ENCODE measurements at places on chromosomes 11 and 22. TPM values are rescaled to one million over a fixed set of nuclear protein-coding genes. Genes with fewer than 3 reads are reported as not detected.

The SORL1 gene
- 23.8 TPM for total RNA-seq

The PTPRJ gene
- total RNA-seq, result 7.5 TPM

The NOL12 gene
- total RNA-seq, result 32.6 TPM

The CBX7 gene
- total RNA-seq, result 4.2 TPM

The MRGPRX4 gene
- total RNA-seq, result not detected

The CD59 gene
- 115 TPM for total RNA-seq

The KAT5 gene
- 53.5 TPM for total RNA-seq

The ADM2 gene
- 1.5 TPM for total RNA-seq

The SNX19 gene
- 27.3 TPM for total RNA-seq

DNA sequence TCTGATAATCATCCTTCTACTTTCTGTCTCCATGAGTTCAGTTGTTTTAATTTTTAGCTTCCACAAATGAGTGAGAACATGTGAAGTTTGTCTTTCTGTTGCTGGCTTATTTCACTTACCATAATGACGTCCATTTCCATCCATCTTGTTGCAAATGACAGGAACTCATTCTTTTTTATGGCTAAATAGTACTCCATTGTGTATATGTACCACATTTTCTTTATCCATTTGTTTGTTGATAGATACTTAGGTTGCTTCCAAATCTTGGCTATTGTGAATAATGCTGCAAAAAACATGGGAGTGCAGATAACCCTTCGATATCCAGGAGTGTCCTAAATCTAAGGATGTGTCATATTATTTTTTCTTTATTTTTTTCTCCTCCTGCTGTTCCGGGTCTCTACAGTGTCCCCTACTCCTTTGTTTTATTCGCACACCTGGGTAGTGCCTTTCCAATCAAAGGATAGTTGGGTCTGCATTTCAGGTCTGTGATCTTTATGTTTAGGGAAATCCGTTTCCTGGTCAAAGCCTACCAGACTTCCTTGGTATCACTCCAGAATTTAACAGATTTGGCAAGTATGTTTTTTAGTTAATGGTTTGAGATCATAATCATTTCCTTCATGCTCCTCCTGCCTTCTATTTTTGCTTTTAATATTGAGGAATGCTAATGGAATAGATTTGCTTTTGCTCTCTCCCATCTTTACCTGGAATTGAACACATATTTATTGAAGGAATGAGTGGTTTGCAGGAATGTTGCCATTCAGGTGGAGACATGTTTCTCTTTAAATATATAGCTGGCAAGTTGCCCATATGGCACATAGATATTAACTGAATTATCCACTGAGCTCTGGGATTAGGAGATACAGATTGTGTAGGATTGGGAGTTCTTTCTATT is 53.7 kb downstream of the ARHGEF12 start:
- H3K36me3 ChIP-seq, result no peaks in the 10 kb centered on the region
- H3K27ac ChIP-seq, result no peak overlapping the region
- H3K4me3 ChIP-seq, result no peak overlapping the region

DNA sequence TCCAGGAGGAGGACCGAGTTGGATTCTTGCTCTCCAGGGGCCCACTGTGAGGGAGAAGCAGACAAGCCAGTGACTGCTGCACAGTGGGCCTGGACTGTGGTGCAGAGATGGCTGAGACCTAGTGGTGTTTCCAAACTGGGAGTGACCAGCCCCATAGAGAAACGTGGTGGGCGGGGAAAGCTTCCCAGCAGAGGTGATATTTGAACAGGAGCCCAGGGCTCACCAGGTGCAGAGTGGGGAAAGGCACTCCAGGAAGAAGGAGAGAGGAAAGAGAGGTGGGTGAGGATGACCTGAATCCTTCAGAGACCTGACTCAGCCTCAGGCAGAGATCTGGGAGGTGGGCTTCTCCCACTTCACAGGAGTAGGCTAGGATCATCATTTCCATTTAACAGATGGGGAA is 52.1 kb upstream of the RASD2 start:
- DNase-seq, result no peak
- H3K4me1 ChIP-seq, result no peaks in the 10 kb centered on the region
- no peaks in the 10 kb centered on the region for H3K27me3 ChIP-seq
- H3K27ac ChIP-seq, result no peak overlapping the region
- no peaks in the 10 kb centered on the region for H3K36me3 ChIP-seq

GRCh38 chr11:44680982-44681597 is 45.7 kb upstream of the TSPAN18 start:
- H3K36me3 ChIP-seq, result no peaks in the 10 kb centered on the region
- no peak overlapping the region for H3K27ac ChIP-seq
- no peaks in the 10 kb centered on the region for H3K27me3 ChIP-seq
- no peak for DNase-seq
- no peak overlapping the region for H3K4me3 ChIP-seq

- H3K27me3 ChIP-seq, result no peaks in the 10 kb centered on the region
- H3K4me1 ChIP-seq, result no peaks in the 10 kb centered on the region
- no peaks in the 10 kb centered on the region for H3K36me3 ChIP-seq
- H3K4me3 ChIP-seq, result no peak overlapping the region
Observed at GRCh38 chr11:12411806-12412727, 34.7 kb downstream of the PARVA start.

DNA sequence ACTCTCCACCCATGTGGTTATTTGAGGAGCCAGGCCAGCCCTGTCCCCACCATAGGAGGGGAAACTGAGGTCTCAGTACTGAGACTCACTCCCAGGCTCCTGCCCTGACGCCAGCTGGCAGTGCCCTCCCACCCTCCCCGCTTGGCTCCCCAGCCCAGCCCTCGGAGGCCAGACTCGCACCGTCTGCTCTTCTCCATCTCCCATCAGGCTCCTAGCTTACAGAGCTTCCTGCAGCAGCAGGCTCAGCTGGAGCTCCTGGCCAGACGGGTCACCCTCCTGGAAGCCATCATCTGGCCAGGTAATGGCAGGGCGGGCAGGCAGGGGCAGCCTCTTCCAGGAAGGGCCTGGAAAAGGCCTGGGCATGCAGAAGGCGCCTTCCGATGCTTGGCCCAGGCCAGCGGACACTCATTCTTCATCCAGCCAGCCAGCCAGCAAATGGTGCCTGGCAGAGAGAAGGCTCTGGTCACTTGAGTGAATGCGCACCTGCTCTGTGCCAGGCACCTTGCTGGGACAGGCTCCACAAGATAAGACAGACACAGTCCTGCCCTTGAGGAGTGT is 12.6 kb downstream of the RHBDD3 start:
- no peak for DNase-seq
- peaks cover 14% of the 10 kb centered on the region for H3K36me3 ChIP-seq
- no peak overlapping the region for H3K4me3 ChIP-seq
- no peak overlapping the region for H3K27ac ChIP-seq
- peaks cover 13% of the 10 kb centered on the region for H3K4me1 ChIP-seq

DNA sequence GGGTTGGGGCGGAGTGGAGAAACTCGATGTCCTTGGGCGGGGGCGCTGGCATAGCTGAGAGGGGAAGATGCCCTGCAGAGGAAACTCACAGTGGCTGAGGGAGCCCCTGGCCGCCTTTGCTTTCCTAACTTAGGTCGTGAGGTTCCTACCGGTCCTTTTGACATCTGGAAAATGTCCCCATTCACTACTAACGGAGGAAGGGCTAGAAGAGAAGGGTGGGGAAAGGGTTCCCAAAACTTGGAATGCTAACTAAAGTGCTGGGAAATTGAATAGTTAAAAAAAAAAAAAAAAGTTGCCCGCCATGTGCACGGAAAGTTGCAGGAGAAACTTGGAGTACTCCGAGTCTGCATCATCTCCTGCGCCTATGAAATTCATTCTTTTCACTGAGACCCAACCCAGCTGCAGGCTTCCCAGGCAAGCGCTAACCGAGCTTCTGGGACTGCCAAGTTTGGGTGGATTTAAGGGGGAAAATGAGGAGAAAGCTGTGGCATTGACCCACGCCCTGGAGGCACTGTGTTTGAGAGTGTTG is 796 bp downstream of the TIMP3 start:
- DNase-seq, result no peak
- H3K27ac ChIP-seq, result no peak overlapping the region
- peaks cover 26% of the 10 kb centered on the region for H3K27me3 ChIP-seq
- H3K36me3 ChIP-seq, result no peaks in the 10 kb centered on the region
- peak overlapping the region; percentile 49 for H3K4me3 ChIP-seq
- peaks cover 21% of the 10 kb centered on the region for H3K4me1 ChIP-seq

GRCh38 chr11:94740083-94741021 is 27.8 kb upstream of the AMOTL1 start:
- peaks cover 31% of the 10 kb centered on the region for H3K27me3 ChIP-seq
- H3K4me1 ChIP-seq, result peaks cover 6% of the 10 kb centered on the region
- DNase-seq, result peak; percentile 19
- H3K27ac ChIP-seq, result peak overlapping the region; percentile 26
- peak overlapping the region; percentile 47 for H3K4me3 ChIP-seq

DNA sequence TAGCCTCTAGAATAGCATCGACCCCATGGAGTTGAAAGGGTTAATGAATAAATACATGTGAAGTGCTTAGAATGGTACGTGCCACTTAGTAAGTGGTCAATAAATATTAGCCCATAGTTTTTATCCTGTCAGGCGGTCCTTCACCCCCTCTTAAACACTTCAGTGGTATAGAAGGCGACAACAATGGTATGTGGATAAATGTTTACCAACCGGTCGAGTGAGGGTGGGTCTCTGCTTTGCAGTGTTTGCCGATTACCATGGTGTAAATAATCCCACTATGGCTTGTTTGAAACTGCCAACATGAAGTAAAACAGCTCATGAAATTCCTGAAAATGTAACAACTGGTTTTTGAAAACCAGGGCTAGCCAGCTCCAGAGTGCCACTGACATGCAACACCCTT is 541.2 kb downstream of the BUD13 start:
- H3K27me3 ChIP-seq, result no peaks in the 10 kb centered on the region
- no peak overlapping the region for H3K4me3 ChIP-seq
- no peaks in the 10 kb centered on the region for H3K36me3 ChIP-seq
- H3K27ac ChIP-seq, result no peak overlapping the region
- H3K4me1 ChIP-seq, result no peaks in the 10 kb centered on the region

GRCh38 chr22:49673048-49673447 is 154.6 kb downstream of the BRD1 start:
- no peak overlapping the region for H3K27ac ChIP-seq
- H3K4me3 ChIP-seq, result no peak overlapping the region

- no peaks in the 10 kb centered on the region for H3K4me1 ChIP-seq
- no peak for DNase-seq
- no peaks in the 10 kb centered on the region for H3K27me3 ChIP-seq
- no peak overlapping the region for H3K4me3 ChIP-seq
- H3K36me3 ChIP-seq, result no peaks in the 10 kb centered on the region
Observed at GRCh38 chr11:10900681-10901415, 43.0 kb upstream of the ZBED5 start.

- H3K27me3 ChIP-seq, result peaks cover 22% of the 10 kb centered on the region
- no peaks in the 10 kb centered on the region for H3K36me3 ChIP-seq
- no peak overlapping the region for H3K27ac ChIP-seq
- H3K4me3 ChIP-seq, result no peak overlapping the region
- no peak for DNase-seq
- no peaks in the 10 kb centered on the region for H3K4me1 ChIP-seq
Observed at GRCh38 chr22:48268771-48269552, 1506.5 kb downstream of the TBC1D22A start.

- no peak overlapping the region for H3K4me3 ChIP-seq
- H3K4me1 ChIP-seq, result peaks cover 17% of the 10 kb centered on the region
- DNase-seq, result no peak
- no peak overlapping the region for H3K27ac ChIP-seq
- no peaks in the 10 kb centered on the region for H3K36me3 ChIP-seq
Observed at GRCh38 chr22:29030618-29031226, 30.9 kb downstream of the C22orf31 start.

- no peak overlapping the region for H3K4me3 ChIP-seq
- no peak overlapping the region for H3K27ac ChIP-seq
- H3K4me1 ChIP-seq, result no peaks in the 10 kb centered on the region
- no peaks in the 10 kb centered on the region for H3K36me3 ChIP-seq
Observed at GRCh38 chr11:70420008-70420464, 21.7 kb downstream of the CTTN start.

DNA sequence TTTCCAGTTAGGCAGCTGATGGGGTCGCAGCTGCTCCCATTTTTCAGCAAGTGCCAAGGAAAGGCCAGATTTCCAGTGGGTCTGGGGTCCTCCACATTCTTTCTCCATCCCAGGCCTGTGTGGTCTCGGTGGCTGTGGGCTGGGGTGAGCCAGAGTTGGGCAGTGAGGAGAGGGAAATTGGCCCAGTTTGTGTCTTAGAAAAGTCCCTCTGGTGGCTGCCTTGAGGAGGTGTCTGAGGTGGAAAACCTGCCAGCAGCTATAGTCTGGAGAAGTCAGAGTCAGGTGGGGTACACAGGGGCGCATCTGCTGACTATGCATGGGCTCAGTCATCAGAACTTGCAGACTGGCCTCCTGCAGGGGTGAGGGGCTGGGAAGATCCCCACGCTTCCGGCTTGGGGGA is 30.5 kb downstream of the MRGPRD start:
- DNase-seq, result no peak
- H3K27ac ChIP-seq, result no peak overlapping the region
- no peaks in the 10 kb centered on the region for H3K27me3 ChIP-seq
- H3K4me1 ChIP-seq, result peaks cover 3% of the 10 kb centered on the region

- peaks cover 15% of the 10 kb centered on the region for H3K36me3 ChIP-seq
- no peaks in the 10 kb centered on the region for H3K27me3 ChIP-seq
- H3K27ac ChIP-seq, result no peak overlapping the region
- DNase-seq, result no peak
Observed at GRCh38 chr11:74937696-74938475, 11.0 kb downstream of the XRRA1 start.

DNA sequence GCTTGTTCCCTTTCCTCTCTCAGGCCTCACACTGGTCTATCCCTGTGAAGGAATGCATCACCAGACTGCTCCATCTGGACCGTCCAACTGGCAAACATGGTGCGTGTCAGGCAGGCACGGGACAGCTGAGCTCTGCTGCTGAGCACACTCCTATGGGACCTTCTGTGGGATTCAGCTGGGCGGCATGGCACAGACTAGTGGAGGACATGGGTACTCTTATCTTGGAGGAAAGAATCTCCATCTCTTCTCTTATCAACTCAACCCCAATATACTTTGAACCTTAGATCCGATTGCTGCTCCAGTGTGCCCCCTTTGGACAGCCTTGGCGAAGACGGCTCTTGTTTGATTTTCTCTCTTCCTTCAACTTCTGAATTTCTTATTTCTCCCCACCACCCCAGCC is 593.6 kb downstream of the ETS1 start:
- H3K27ac ChIP-seq, result no peak overlapping the region
- no peaks in the 10 kb centered on the region for H3K4me1 ChIP-seq
- no peaks in the 10 kb centered on the region for H3K36me3 ChIP-seq
- H3K27me3 ChIP-seq, result no peaks in the 10 kb centered on the region
- DNase-seq, result no peak

- H3K4me3 ChIP-seq, result no peak overlapping the region
- H3K27me3 ChIP-seq, result peaks cover 2% of the 10 kb centered on the region
- H3K27ac ChIP-seq, result no peak overlapping the region
- no peaks in the 10 kb centered on the region for H3K4me1 ChIP-seq
- no peaks in the 10 kb centered on the region for H3K36me3 ChIP-seq
Observed at GRCh38 chr22:49097171-49097925, 730.3 kb downstream of the BRD1 start.

GRCh38 chr22:44181033-44181911 is 547 bp downstream of the PARVG start:
- peak overlapping the region; percentile 76 for H3K4me3 ChIP-seq
- peaks cover 12% of the 10 kb centered on the region for H3K4me1 ChIP-seq
- DNase-seq, result no peak
- H3K27ac ChIP-seq, result peak overlapping the region; percentile 76
- peaks cover 11% of the 10 kb centered on the region for H3K36me3 ChIP-seq
- H3K27me3 ChIP-seq, result no peaks in the 10 kb centered on the region
